ENCODE measurements at places on chromosomes 6 and 20.
A peak's percentile ranks its signal among the peaks of the same experiment; 100 is the strongest.

DNA sequence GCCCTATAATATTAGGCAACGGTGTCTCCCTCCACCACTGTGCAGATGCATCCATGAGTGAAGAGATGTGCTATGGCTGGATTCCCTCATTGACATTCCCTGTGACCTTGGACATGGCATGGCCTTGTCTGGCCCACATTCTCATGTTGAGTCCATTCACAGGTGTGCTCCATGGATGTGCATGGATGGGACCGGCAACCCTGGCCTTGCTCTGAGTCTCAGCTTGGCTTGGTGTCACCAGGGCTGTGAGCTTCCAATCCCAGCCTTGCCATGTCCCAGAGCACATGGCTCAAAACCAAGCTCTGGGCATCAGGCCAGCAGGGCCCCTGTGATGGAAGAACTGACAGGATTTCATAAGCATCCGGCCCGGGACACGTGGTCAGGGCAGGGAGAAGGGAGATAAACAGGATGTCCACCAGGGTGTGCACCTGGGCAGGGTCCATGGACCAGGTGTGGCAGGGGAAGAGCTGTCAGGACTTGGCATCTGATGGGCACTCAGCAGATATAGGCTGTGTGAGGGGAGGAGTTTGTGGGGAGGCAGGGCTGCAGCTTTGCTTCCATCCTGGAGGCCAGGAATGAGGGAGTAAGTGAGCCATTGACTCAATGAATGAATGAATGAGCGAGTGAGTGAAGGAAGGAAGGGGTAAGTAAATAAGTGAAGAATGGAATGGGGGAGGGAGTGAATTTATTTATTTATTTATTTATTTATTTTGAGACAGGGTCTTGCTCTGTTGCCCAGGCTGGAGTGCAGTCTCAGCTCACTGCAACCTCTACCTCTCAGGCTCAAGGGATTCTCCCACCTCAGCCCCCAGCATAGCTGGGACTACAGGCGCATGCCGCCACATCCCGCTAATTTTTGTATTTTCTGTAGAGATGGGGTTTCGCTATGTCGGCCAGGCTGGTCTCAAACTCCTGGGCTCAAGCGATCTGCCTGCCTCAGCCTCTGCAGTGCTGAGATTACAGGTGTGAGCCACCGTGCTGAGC is 15.7 kb downstream of the NRSN2 start:
- DNase-seq: peak; percentile 89

DNA sequence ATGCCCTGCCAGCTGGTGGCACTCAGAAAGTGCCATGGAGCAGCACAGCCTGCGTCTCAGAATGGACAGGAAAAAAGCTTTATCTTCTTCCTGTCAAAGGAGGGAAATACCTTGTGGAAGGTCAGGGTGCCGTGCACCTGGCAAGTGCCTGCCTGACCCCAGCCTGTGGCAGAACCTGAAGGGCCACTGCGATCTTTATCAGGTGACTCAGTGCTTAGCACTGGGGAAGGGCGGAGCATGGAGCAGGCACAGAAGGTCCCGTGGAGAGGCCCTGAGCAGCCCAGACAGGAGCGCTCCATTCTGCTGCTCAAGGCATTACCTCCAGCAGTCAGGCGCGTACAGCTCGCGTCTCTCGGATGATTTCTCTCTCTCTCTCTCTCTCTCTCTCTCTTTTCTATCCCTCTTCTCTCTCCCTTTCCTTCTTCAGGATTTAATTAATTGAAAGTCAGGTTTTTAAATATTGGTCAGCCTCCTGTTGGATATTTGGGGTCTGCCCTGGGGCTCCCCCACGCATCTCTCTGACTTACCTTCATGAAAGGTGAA is 31.7 kb downstream of the FOXC1 start:
- DNase-seq: peak; percentile 78

- peak; percentile 88 for DNase-seq
Measured at GRCh38 chr6:27871924-27872638, 40.1 kb downstream of the OR2B2 start.

DNA sequence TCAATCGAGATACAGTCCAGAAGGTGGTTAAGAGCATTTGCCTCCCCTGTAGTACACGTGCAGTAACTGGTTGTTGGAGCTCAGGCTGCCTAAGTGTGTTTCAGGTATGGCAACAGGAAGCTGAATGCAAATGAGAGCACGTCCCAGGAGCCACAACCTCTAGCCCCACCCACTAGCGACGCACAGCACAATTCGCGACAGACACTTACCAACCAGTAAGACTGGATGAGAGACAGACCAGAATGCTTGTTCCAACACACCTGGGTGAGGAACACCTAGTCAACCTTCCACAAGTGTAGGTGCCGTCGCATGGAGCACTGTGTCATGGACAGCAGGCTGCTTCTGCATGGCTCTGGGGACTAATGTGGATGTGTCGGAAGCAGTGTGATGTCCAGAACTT is 7.2 kb upstream of the SERPINB1 start:
- DNase-seq: no peak

GRCh38 chr20:11368499-11368898 is 549.2 kb upstream of the BTBD3 start:
- no peak for DNase-seq

- DNase-seq: no peak
Measured at GRCh38 chr6:168671028-168671862, 230.3 kb downstream of the SMOC2 start.

- DNase-seq: no peak
Measured at GRCh38 chr6:23457321-23457720, 668.7 kb upstream of the NRSN1 start.

- no peak for DNase-seq
Measured at GRCh38 chr6:136840276-136841001, 18.0 kb downstream of the PEX7 start.

DNA sequence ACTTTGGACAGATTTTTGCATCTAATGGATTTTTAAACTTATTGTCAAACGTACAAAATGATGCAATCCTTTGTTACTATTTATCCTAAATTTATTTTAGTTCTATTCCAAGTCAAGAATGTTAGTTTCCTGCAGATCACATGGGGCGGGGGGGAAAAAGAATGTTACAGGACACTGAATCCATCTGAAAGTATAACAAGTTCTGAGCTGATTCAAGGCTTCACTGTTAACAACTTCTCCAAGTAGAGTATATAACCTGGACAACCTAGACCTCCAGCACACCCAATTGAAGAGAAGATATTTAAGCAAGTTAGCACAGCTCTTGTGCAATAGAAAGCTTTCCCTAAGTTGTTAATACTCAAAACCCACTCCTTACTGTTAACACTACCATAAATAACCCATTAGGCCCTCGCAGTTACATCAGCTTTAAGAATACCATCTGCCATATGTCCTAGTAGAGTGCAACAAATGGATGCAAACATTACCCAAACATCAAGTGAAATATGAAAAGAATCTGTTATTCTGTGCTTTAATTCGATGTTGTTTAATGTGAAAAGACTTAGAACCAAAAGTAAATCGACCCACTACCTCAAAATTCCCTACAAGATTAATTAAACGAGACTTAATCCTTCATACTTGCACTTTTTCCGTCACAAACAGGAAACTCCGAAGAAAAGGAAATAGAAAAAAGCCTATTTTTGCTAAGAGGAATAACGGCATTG is 1.3 kb downstream of the SEC63 start:
- peak; percentile 44 for DNase-seq
